ENCODE measurements at places on chromosomes 1 and 21. TPM values are rescaled to one million over a fixed set of nuclear protein-coding genes. Genes with fewer than 3 reads are reported as not detected.

GNAT2 gene
- total RNA-seq, result 0.76 TPM

NMNAT2 gene
- not detected for total RNA-seq

RIPK4 gene
- total RNA-seq, result 9.9 TPM

DIRAS3 gene
- 1.9 TPM for total RNA-seq

CNR2 gene
- total RNA-seq, result 0.05 TPM

NT5C1A gene
- total RNA-seq, result not detected

TTC22 gene
- 1.8 TPM for total RNA-seq

RCSD1 gene
- total RNA-seq, result 0.15 TPM

SH2D2A gene
- 4.8 TPM for total RNA-seq

DMBX1 gene
- total RNA-seq, result 4.3 TPM

CAPN8 gene
- 0.54 TPM for total RNA-seq

ASPM gene
- 29.9 TPM for total RNA-seq

CD1B gene
- not detected for total RNA-seq

IVL gene
- total RNA-seq, result not detected

VCAM1 gene
- total RNA-seq, result 0.17 TPM

SPRR1A gene
- not detected for total RNA-seq

LCE2C gene
- total RNA-seq, result not detected

SYTL1 gene
- 75.9 TPM for total RNA-seq

PEAR1 gene
- total RNA-seq, result 10.8 TPM

OR10J1 gene
- total RNA-seq, result not detected

SPAG17 gene
- not detected for total RNA-seq

VPS72 gene
- 68.9 TPM for total RNA-seq

FMO3 gene
- total RNA-seq, result 0.12 TPM

TCHH gene
- total RNA-seq, result 0.02 TPM

KLHL12 gene
- 33.8 TPM for total RNA-seq

OLFML2B gene
- 1.3 TPM for total RNA-seq

RNASEL gene
- total RNA-seq, result 2.9 TPM

GJA8 gene
- not detected for total RNA-seq

CELF3 gene
- total RNA-seq, result not detected

SV2A gene
- 0.15 TPM for total RNA-seq

DRAXIN gene
- 0.47 TPM for total RNA-seq

DCDC2B gene
- total RNA-seq, result 0.27 TPM

COL11A1 gene
- 0.05 TPM for total RNA-seq

REN gene
- 0.47 TPM for total RNA-seq

SERPINC1 gene
- 0.61 TPM for total RNA-seq

VHLL gene
- not detected for total RNA-seq

SPRR2B gene
- total RNA-seq, result not detected

DAB1 gene
- total RNA-seq, result not detected

ENAH gene
- total RNA-seq, result 100 TPM

All from HCT116 (cell line).